ENCODE measurements at places on chromosomes 12 and 14. TPM values are rescaled to one million over a fixed set of nuclear protein-coding genes. Genes with fewer than 3 reads are reported as not detected.

Gene KRT82
- total RNA-seq, result not detected

Gene KCNMB4
- 4.0 TPM for total RNA-seq

Gene FAM181A
- total RNA-seq, result not detected

Gene KRT71
- total RNA-seq, result not detected

Gene SERPINA6
- total RNA-seq, result not detected

Gene NDUFA9
- total RNA-seq, result 91.4 TPM

Gene SLC2A3
- 83.2 TPM for total RNA-seq

Gene PLEK2
- 4.2 TPM for total RNA-seq

Gene NOVA1
- total RNA-seq, result 1.5 TPM

Gene LRP1-AS
- not detected for total RNA-seq

Gene LRRK2
- 351 TPM for total RNA-seq

Gene TESPA1
- 1.2 TPM for total RNA-seq

Gene SMAGP
- 24.1 TPM for total RNA-seq

Gene DGLUCY
- total RNA-seq, result 77.0 TPM

Gene KITLG
- total RNA-seq, result 52.6 TPM

Gene CACNA2D4
- 6.5 TPM for total RNA-seq

Gene ARMH4
- total RNA-seq, result 2.0 TPM

Gene EIF2B1
- 42.7 TPM for total RNA-seq

Gene PMCH
- total RNA-seq, result not detected

Gene STXBP6
- 19.9 TPM for total RNA-seq

Gene KRT75
- not detected for total RNA-seq

Gene KRT85
- total RNA-seq, result not detected

Gene ELK3
- total RNA-seq, result 55.1 TPM

Gene TAS2R9
- total RNA-seq, result not detected

Gene IFNG-AS1
- 0.23 TPM for total RNA-seq

Gene SCN8A
- 0.26 TPM for total RNA-seq

Gene KRT79
- 0.32 TPM for total RNA-seq

Gene CIROP
- not detected for total RNA-seq

Gene AMHR2
- total RNA-seq, result 0.18 TPM

Gene FOS
- total RNA-seq, result 264 TPM

Gene EVL
- 60.2 TPM for total RNA-seq

Measured in left lung (tissue), 14 donors.